ENCODE measurements at places on chromosomes 5 and 9.
A peak's percentile ranks its signal among the peaks of the same experiment; 100 is the strongest.

GRCh38 chr9:4781408-4781807, 11.3 kb upstream of the RCL1 start:
- DNase-seq = no peak

- DNase-seq = no peak
Measured at GRCh38 chr9:87441251-87441650, 56.4 kb upstream of the DAPK1 start.

DNA sequence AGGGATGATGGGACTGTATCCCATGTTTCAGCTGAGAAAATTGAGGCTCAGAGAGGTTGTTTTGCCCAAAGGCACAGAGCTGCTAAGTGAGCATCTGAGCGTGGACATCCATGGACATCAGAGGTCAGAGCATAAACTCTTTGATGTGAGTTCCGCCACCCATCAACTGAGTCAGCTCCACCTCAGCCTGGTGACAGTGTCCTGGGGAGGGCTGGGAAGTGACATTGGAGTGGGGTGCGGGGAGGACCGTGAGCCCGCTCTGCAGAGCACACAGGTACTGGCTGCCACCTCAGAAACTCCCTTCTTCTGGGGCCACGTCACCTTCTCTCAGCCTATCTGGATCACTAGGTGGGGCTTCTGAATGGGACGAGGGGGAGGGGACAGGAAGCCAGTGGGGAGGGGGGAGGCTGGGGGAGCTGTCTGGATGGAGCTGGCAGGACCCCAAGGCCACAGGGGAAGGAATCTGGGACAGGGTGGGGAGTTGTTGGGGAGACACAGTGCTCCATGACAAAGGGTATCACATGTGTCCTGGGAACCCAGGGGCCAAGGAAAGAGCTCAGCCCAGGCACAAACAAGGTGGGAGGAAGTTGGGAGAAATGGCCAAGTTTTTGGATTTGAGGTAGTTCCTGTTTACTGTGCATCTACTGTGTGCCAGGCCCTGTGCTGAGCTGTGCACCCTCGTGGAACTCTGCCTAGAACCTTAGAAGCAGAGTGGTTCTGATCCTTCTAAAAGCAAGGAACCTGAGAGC, 2.5 kb downstream of the LAMC3 start:
- no peak for DNase-seq

GRCh38 chr9:14782286-14783051, 59.9 kb upstream of the CER1 start:
- DNase-seq = no peak

DNA sequence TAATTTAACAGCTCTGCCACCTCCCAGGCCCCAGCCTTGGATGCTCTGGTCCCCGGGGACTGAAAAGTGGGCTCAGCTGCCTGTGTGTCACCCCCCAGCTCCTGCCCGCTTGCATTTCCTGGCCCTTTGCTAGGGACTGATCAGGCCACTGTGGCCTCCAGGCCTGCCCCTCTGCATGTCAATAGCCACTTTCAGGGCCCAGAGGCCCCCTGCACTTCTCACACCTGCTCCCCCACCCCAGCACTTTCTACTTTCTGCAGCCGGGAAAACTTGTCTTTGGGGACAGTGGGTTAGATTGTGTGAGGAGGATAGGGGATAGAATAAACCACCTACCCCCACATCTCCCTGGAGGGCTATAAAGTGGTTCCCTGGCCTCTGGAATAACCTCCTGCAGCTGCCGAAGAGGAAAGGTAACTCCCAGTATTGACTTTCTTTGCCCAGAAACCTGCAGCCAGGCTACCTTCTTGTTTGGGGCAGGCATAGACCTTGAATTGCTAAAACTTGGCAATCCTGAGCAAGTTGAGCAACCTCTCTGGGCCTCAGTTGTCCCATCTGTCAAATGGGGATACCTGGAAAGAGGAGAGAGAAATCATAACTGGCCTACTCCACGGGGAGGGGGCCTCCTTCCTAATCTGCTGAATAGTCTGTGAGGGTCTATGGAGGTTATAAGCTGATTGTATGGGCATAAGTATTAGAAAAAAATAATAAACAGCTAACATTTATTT, 7.8 kb downstream of the AIF1L start:
- DNase-seq = no peak

DNA sequence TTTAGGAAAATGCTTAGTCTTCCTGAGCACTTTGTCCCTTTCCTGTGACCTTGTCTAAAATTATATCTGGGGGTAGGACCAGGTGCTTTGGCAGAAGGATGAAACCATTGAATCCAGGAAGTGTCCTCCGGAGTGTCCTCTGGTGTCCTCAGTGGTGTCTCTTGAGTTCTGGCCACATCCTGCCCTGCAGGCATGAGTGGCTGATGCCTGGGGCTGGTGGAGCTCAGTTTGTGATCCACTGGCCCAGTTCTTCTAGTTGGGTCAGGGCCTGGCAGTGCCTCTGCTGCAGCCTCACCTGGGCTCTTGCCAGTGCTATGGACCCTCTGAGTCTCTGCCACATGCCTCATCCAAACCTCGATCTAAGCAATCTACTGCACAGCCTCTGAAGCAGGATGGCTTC, 14.4 kb upstream of the TMED7 start:
- no peak for DNase-seq

DNA sequence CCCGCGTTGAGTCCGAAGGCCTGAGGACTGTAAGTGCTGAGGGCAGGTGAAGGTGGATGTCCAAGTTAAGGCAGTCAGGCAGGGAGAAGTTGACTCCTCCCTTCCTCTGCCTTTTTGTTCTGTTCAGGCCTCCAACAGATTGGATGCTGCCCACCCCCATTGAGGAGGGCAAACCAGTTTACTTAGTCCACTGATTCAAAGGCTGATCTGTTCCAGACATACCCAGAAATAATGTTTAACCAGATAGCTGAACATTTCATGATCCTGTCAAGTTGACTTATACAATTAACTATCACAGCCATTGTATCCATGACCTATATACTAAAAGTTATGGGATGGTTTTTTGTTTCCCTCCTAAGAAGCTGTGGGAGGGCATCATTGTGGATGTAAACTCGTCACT, 8.3 kb upstream of the TEX48 start:
- no peak for DNase-seq

GRCh38 chr9:116247284-116247683, 93.7 kb downstream of the PAPPA start:
- no peak for DNase-seq

GRCh38 chr5:65737842-65738241, 15.8 kb downstream of the NLN start:
- no peak for DNase-seq

- no peak for DNase-seq
Measured at GRCh38 chr5:139488260-139488659, 5.7 kb upstream of the STING1 start.

GRCh38 chr5:122705851-122706250, 69.0 kb upstream of the SNX2 start:
- DNase-seq = no peak

- no peak for DNase-seq
Measured at GRCh38 chr5:79020861-79021561, 35.9 kb upstream of the ARSB start.

GRCh38 chr9:122192914-122193525, 33.3 kb downstream of the MORN5 start:
- no peak for DNase-seq

GRCh38 chr5:1367149-1367548, 22.2 kb upstream of the CLPTM1L start:
- DNase-seq = no peak

DNA sequence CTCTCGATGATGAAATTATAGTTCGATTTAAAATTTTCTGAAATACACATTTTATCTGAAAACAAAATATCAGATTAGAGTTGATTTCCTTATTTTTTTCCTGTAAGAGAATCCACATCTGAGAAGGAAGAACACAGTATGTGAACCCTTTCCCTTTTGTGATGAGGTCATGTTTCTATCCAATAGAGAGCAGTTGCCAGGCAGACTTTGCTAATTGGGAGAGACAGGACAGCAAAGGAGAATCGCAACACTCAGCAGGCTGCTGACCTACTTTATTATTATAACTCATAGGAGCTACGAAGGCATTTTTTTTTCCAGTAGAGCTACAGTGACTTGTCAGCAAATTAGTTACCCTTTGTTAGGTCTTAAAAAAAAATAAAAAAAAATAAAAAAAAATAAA, 242.1 kb downstream of the HCN1 start:
- no peak for DNase-seq

GRCh38 chr5:10194083-10194482, 55.6 kb downstream of the ATPSCKMT start:
- no peak for DNase-seq

DNA sequence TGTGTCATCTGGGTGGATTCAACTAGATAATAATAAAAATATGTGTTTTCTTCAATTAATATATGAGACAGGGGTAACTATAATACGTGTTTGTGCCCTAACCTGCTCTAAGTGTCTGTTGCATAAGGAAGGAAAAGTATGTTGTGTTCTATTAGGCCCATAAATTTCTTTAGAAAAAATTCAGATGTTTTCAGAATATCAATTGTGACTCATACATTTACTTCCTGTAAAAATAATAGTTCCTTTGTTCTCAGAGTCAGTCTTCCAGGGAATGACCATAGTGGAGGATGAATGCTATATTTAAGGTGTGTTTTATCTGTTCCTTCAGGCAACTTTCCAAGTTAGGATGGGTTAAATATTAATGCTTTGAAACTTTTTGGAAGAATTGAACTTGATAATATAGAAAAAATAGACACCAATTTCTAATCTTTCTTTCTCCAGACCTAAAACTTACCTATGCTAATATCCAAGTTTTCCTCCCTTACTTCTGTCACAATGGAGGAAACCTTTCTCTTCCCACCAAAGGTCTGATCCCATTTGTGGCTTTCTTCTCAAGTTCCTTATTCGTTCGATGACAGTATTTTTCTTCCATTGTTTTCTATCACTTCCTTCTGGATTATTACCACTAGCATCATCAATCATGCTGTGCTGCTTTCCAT, 49.9 kb downstream of the ISL1 start:
- no peak for DNase-seq

- no peak for DNase-seq
Measured at GRCh38 chr9:89522959-89523285, 25.0 kb upstream of the SEMA4D start.

DNA sequence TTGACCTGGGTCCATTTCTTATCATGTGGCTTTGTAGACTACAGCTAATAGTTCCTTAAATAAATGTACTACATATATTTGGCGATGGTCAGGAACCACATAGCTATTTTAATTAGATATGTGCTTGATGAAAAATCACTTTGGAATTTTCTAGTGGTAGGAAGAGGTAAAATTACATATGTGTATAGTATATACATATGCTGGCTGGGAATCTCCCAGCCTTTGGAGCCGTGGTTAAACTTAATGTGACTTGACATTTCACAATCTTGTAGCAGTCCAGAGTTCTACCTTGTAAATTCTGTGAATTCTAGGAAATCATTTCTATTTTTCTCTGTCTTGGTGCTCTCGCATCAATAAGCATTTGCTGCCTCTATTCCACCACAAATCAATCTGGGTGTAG, 565.0 kb downstream of the DMRTA1 start:
- no peak for DNase-seq

DNA sequence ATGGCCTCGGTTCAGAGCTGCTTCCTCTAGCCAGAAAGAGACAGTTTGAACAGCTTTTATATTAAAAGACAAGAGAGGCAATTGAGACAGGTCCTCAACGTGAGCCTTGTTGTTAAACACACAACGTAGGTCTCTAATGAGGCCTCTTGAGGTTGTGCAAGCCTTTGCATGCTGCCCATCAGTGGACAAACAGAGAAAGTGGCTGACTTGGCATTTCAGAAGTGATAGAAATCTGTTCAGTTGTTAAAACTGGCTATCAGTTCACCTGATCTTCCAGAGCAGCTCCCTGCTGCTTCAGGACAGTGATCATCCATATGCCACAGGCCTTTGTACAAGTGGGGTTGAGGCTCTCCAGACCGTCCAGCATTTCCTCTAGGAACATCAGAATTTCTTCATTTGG, 58.8 kb downstream of the MROH2B start:
- DNase-seq = no peak

DNA sequence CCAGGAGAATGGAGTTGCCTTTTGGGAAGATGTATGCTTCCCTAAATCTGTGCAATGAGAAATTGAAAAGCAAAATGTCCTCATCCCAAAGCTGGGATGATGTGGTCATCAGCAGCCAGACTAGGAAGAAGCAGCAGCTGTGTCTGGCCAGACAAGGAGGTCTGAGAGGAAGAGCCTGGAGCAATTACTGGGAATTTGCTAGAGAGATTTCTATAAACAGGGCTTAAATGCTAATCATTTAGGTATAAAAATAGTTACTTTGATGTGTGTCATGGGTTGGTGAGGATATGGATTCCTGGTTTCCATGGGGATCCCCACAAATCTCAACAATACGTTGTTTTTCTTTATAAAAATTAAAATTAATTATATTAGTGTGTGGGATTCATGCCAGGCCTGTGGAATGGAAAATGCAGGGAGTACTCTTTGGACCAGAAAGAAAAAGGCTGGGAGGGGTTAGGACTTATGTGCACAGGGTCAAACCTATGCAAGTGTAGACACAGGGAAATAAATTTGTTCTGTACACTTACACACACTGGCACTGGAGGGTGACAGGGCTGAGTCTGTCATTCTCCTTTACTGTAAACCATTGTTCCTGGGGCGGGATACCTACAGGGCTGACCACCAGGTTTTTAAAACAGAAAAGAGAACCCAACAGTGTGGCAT, 58.7 kb upstream of the TRPC7 start:
- no peak for DNase-seq

GRCh38 chr5:38265546-38266179, 7.3 kb downstream of the EGFLAM start:
- DNase-seq = peak; percentile 15

DNA sequence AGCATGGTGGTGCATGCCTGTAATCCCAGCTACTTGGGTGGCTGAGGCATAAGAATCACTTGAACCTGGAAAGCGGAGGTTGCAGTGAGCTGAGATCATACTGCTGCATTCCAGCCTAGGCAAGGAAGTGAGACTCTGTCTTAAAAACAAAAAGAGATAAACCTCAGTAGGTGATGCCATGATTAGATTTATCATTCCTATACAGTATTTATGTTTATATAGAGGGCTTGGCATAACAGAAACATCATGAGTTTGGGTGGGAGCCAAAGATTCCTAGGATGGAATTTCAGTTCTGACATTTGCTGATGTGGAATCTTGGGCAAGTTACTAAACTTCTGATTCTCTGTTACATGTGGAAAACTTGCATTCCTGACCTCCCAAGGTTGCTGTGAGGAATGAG, 22.3 kb downstream of the RFK start:
- DNase-seq = no peak

GRCh38 chr5:30659417-30659816, 534.1 kb upstream of the CDH6 start:
- no peak for DNase-seq

DNA sequence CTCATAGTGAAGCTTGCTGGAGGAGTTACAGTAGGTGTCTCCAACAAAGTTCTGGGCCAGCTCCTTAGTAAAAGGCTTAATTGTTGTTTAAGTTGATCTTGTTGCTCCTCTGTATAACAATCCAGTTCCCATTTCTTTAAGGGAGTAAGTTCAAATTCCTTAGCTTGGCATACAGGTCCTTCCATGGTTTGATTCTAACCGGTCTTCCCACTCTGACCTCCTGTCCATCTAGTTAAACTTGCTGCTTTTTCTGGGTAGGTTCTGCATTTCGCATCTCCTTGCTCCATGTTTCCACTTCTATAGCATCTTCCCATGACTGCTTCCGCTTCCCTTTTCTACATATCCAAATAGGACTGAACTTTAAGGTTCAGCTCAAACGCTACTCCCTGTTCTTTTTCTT, 95.5 kb downstream of the ARHGAP26 start:
- DNase-seq = no peak
